Stimulated activated CD8-positive, alpha-beta memory T cell treated with anti-CD3 and anti-CD28 coated beads, Interleukin-7, amount 100 ng/mL, for 24 hours (primary cell): ENCODE measurements at places on chromosomes 4 and X.

GRCh38 chr4:126843492-126844067 is 789.2 kb upstream of the INTU start:
- no peak for DNase-seq

DNA sequence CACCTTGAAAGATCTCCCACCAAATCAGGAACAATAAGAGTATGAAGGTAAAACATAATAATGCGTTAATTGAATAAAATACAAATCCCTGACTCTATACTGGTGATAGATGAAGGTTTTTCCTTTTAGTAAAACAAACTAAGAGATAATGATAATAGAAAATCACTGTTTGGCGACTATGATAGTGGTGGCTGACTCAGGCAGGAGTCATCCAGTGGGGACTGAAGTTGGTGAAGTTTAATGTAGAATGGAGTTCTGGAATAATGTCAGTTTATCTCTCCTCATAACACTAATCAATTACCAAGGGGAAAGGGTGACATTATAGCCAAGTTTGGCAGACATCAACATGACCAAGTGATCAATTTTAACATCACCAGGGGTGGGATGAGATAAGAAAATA is 21.3 kb downstream of the ABCG2 start:
- DNase-seq, result no peak

- DNase-seq, result no peak
Observed at GRCh38 chrX:29947225-29947624, 268.1 kb upstream of the MAGEB2 start.

- DNase-seq, result no peak
Observed at GRCh38 chr4:70734168-70734954, 12.6 kb downstream of the RUFY3 start.

DNA sequence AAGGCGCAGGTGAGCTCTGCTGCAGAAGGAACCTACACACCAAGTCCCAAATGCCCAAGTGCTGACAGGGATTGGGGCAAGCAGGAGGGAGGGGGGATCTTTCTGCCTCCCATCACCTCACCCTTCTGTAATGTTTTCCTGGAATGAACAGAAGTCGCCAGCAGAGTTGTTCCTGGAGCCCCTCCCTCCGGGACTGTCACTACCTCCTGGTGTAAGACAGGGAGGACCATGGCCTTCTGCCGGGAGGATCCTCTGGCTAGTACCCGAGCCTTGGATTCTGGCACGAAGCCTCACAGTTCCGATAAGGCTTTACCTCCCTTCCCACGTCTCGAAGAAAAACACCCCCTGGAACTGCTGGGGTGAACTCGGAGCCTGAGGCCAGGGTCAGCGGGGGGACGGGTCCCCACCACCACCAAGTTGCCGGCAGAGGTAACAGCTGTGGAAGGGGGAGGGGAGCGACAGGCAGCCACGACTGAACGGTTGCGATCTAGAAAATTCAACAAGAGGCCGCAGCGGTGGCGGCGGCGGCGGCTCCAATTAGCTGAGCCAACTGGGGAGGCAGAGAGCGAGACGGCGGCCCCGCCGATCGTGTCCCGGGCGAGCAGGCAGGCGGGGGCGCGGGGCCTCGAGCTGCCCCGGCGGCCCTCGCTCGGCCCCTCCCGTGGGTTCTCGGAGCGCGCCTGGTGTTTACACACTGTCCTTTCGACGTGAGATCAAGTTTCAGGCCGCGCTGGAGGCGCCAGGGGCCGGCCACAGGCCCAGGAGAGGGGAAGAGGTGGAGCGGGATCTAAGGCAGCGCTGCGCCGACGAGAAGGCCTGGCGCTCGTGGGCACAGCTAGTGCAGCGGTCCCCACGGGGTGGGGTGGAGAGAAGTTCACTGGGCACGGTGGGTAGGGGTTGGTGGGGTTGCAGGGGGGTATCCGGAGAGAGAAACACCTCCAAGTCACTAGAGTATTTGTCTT is 53.7 kb upstream of the BCOR start:
- no peak for DNase-seq

DNA sequence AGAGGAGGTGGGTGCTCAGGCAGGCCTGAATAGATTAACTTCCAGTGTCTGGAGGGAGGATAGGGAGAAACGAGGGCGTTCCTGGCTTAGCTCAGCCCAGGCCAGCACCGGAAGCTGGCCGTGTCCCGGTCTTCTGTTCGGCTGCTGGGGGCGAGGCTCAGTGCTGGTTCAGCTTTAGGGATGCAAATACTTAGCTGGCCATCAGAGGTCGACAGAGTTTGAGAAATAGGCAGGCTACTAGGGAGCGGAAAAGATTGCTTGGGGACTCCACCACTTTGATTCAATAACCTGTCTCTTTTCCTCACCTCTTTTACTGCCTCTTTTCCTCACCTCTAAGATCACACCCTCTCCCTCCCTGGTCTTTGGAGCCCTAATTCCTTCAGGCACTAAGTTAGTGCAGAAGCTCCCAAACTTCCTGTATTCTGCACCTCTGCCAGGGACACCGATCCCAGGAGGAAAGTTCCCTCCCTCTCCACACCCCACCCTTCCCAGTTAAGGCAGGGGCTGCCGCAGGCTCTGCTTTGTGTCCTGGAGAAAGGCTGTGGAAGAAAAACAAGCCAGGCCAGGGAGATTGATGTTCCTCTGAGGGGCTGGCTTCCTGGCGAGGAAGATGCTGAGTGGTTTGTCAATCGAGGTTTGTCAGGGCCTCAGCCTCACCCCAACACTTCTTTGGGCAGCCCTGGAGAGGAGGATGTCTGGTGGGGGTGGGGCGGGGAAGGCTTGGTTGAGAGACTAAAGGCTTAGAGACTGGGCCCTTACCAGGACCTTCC is 6.0 kb upstream of the EFNB1 start:
- DNase-seq, result no peak

DNA sequence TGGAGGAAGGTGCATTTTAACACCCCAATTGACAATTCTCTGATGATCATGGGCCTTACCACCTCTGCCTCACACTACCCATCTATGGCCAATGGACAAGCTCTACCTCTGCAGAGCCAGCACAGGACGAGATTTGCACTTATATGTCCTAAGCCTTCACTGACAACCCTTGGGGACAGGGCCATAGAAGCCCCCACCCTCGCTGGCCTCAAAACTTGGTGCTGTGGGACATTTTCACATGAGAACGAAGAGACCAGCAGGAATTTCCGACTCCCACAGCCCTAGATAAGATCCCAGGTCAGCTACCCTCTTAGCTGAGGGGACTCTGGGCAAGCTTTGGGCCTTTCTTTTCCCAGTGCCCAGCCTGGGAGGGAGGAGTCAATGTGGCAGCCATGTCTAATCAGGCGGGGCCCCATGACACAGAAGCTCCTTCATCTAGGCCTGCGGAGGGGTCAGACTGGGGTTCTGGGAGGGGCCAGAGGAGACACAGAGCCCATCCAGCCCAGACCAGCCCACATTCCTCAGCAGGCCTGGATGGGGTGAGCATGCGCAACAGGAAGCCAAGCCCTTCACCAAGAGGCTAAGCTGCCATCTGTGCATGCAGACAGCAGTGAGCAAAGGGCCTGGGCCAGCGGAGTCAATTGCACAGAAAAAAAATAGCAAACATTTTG is 12.1 kb downstream of the PJA1 start:
- no peak for DNase-seq

GRCh38 chrX:149453906-149454822 is 50.9 kb downstream of the IDS start:
- DNase-seq, result no peak
